ENCODE measurements at places on chromosomes 5 and 9.
A peak's percentile ranks its signal among the peaks of the same experiment; 100 is the strongest.

DNA sequence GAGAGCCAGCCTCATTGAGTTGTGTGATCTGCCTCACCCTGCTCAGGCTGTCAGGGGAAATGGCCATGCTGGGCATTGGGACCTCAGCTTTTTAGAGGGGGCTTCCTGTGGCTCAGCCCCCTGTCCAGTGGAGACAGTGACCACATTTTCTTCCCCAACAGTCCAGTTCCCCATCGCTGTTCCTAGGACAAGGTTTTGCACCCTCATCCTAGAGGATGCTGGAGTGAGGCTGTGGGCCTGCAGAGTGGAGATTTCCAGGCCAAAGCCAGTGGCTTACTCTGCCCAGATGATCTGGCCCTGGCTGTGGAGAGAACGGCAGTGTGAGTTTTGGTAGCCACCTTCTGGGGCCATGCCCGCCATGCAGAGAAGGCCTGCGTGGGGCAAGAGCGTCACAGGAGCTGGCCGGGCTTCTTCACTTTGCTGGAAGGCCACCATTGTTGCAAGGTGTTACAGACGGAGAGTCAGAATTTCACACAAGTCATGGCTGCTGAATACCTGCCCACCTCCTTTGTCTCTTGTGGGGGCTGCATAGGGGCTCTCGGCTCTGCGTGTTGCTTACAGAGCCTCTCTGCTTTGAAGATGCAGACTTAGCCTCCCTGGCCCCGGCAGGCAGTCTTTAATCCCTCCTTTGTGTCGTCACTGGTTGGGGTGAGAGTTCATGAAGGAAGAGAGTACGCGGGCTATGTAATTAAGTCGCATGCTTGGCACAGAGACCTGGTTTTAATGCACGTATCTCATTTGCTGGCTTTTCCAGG lies 35.2 kb upstream of the PITX1 start:
- DNase-seq, result no peak

DNA sequence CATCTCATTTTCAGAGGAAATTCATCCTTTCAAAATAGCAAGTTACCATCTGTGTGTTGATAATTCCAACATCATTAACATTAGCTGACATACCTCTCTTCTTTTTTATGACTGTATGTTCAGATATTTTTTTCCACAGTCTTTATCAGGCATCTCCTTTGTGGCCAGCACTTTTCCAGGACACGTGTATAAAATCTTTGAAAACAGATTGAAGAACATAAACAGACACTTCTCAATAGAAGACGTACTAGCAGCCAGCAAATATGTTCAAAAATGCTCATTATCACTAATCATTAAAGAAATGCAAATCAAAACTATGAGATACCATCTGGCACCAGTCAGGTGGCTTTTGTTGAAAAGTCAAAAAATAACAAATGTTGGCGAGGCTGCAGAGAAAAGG lies 734.3 kb downstream of the SEMA5A start:
- DNase-seq, result no peak

DNA sequence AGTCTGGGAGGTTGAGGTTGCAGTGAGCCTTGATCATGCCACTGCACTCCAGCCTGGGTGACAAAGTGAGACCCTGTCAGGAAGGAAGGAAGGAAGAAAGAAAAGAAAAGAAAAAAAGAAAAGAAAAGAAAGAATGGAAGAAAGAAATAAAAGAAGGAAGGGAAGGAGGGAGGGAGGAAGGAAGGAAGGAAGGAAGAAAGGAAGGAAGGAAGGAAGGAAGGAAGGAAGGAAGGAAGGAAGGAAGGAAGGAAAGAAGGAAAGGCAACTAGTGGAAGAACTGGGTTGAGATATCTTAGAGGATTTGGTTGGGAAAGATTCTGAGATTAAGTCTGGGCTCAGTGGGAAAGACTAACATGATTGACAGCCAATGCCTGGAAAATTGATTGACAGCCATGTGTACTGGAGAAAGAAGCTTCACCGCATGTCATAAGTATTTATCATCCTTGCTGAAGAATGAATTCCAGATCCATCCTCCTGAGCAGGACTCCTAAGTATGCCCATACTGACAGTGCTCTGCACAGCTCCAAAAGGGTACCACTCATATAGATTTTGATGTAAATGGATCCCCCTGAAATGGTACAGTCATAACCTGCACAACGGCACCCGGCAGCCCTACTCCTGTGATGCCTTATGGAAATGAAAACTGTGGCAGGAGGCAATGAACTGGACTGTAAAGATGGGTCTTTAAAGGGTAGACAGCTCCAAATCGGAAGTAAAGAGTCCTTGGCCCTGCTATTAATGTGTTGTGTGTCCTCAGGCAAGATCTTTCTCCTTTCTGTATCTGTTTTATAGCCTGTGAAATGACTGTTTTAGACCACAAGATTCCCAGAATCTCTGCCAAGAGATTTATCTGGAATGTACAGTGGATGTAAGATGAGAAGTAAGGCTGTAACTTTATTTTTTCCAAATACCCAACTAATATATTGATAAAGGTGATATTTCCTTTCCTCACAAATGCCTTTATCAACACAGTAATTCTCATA lies 16.9 kb upstream of the ADRA1B start:
- no peak for DNase-seq

DNA sequence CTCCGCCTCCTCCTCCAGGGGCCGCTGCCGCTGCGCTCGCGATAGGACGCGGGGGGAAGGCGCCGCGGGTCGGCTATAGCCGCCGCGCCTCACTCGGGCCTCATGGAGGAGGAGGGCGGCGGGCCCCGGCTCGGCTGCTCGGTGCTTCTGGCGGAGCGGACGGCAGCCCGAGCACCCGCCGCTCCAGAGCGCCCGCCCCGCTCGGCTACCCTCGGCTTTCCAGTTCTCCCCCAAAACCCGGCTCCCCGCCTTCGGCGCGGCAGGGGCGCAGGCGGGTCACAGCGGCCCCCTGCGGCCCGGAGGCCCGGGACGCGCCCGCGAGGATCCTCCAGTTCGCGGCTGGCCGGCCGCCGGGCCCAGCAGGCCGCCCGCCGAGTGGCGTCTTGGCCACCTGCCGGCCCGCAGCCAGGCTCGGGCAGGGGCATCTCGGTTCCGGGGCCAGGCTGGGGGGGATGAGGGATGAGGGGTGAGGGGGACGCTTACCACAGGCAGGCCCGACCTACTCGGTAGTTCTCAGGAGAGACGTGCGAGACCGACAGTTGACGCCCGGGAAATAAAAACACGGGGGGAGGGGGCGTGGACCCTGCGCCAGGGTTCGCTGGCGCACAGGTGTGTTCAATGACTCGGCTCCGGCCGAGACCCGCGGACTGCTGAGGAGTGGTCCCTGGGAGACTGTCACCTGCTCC lies at the start of gene PAIP1:
Gene PAIP1 (minus strand): TSS at position 221 of the 686 bp plus-strand sequence. CDS start 231 bp downstream, outside the sequence.
- DNase-seq, result peak; percentile 53

GRCh38 chr9:91033797-91034196 lies 232.2 kb downstream of the SYK start:
- no peak for DNase-seq

DNA sequence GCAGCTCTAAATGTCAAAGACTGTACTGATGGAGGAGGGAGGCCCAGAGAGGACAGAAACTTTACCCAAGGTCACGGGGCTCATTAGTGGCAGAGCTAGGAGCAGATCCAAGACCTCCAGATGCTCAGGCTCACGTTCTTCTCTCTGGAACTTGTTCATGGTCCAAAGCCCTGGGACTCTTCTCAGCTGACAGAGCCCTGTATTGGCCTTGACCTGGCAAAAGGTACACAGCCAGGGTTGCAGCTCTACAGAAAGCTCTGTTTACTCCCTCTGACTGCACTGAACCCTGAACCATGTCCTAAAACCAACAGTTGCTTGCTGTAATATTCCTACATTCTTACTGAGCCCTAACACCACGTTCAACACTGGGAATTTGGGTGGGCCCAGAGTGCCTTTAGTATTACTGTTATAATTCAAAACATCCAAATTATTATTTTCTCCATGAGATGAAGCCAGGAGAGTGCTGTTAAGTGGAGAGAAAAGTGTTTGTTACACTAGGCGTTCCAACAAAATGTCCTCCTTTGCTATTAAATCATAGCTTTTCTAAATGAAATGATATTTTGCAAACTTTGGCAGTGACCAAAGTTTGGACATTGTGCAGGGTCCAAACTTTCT lies 602.4 kb upstream of the CLINT1 start:
- no peak for DNase-seq

- DNase-seq, result no peak
Measured at GRCh38 chr9:37126214-37126788, 5.9 kb downstream of the ZCCHC7 start.

GRCh38 chr9:17614250-17614649 lies 35.4 kb downstream of the SH3GL2 start:
- DNase-seq, result no peak

DNA sequence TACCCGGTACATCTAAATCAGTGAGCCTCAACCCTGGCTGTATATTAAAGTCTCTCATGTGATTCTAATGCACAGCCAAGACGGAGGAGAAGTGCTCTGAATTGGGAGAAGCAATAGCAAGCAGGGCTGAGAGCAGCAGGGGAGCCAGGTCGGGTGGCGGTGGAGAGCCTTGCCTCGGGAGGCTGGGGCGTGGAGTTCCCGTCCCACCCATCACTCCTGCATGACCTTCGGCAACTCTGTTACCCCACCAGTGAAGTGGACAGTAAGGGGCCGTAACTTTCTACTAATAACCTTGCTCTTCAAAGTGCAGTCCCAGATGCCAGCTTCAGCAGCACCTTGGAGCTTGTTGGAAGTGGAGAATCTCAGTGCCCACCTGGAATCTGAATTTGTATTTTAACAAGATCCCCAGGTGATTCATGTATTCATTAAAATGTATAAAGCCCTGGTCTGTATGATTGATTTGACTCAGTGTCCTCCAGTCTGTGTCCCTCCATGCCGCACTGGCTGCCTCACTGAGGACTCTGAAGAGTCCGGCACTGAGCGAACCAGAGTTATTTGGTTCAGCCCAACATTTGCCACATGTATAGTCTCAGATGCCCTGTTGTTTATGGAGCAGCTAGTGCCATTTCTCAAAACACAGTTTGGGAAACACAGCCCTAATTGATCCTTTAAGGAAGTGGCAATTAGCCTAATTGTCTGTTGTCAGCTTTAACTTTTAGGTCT lies 6.5 kb downstream of the ERGIC1 start:
- DNase-seq, result no peak

- no peak for DNase-seq
Measured at GRCh38 chr9:106933470-106933869, 70.5 kb downstream of the ZNF462 start.

GRCh38 chr5:175479125-175479881 lies 943 bp downstream of the SFXN1 start:
- no peak for DNase-seq

DNA sequence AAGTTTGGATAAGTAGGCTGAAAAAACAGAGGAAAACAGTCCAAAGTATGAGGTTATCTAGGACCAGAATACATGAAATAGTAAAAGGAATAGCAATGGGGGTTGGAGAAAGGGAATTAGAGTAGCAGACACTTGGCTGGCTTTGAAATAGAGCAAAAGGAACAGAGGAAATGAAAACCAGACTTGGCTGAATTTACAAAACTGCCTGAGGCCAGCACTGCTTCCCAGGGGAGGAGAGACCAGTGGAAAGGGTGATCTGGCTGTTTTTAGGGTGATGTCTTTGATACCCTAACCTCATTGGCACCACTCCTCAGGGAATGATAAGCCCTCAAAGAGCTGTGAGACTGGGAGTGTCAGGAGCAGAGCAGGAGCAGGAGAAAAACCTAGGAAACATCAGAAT lies 413.4 kb upstream of the SLC30A5 start:
- no peak for DNase-seq

GRCh38 chr9:78866207-78867132 lies 569.5 kb downstream of the PSAT1 start:
- no peak for DNase-seq

DNA sequence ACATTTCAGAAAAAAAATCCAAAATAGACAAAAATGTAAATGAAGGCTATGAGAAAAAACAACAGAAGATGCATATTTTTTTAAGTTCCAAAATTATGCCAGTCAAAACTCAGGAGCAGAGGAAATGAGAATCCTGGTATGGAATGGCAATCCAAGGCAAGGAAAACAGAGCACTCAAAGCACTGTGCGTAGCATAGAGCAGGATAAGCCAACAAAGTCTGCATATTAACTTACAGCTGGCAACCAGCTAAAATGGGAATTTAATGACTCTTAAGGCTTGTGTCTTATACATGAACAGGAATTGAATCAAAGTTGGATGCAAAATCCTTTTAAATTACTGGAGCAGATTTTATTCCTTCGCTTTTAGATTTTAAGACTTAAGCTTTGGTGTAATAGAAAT lies 203.5 kb upstream of the DAPK1 start:
- DNase-seq, result no peak

- DNase-seq, result no peak
Measured at GRCh38 chr9:7097785-7098752, 340.3 kb downstream of the KDM4C start.

GRCh38 chr5:118687661-118688621 lies 300.4 kb downstream of the DTWD2 start:
- no peak for DNase-seq

- DNase-seq, result no peak
Measured at GRCh38 chr5:91269198-91269597, 113.9 kb downstream of the ARRDC3 start.

DNA sequence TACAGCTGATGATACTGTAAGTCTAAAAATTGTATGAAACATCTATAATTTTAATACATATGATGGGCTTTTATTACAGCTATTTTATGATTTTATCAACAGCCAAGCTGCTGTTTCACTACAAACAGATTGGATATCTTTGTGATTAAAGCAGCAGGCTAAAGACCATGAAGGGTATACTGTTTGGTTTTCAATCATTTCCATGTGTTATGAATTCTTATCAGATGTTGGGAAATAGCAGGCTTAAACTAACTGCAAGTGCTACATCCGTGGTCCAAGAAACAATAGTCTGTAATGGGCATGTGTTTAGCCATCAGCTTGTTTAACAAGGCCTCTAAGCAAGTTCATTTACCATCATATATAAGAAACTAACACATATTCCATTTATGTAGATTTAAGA lies 107.5 kb downstream of the CWC27 start:
- DNase-seq, result no peak
